ENCODE measurements at places on chromosomes 1 and 21.

GRCh38 chr1:155481741-155482241 is 80.8 kb downstream of the ASH1L start:
- no peak for DNase-seq

GRCh38 chr1:87968197-87968955 is 639.7 kb downstream of the LMO4 start:
- DNase-seq = no peak

DNA sequence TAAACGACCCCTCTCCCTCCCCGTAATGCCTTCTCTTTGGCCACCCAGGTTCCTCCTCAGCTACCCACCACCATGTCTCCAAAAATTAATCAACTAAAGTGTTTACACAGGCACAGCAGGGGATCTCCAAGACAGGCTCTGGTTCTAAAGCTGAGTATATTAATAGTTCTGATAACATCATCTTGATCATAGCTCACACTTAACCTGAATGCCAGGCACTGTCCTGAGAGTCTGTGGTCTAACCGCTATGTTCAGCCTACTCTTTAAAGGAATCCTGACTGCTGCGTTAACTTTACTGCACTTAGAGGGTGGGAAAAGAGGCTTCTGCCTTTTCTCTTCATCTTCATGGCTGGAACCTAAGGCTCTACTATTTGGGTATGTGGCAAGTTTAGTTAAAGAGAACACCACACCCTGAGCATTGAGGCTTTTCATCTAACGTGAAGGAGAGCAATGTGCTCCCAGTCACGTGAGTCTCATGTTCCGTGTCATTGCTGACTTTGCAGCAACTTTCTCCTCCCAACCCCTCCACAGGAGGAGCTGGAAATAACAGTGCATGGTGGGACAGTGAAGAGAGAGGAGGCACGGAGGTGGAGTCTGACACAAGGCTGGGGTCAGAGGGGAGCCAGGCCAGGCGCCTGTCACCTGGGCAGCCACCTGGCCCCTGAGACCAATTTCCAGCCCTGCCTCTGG is 86.4 kb downstream of the FAM78B start:
- DNase-seq = no peak

DNA sequence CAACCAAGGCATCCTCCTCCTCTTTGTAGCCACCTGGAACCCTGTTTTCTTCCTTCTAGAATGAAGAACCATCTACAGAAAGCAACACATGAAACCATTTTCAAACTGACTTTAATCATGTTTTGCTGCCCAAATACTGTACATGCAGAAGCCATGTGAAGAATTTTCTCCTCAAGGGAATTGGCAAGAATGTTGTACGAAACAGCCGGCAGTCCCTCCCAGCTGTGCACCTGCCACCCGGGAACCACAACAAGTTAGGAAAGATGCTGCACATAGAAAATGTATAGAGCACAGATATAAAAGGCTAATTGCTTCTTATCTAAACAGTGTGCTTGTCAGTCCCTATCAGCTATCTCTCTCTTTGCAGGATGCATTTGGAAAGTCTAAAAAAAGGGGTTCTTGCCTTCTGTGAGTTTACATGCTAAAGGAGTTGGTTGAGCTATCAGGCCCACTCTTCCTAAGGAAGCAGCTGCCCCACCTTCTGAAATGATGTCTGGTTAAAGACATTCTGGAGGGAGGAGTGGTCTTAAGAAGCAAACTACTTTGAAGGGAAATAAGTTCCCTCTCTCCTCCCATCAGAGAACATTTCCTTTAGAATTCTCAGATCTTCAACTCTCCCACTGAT is 44.8 kb downstream of the RIMS3 start:
- DNase-seq = no peak

GRCh38 chr1:226261818-226262217 is 38.4 kb downstream of the MIXL1 start:
- no peak for DNase-seq
